CD8-positive, alpha-beta T cell (primary cell): ENCODE measurements at places on chromosomes 4 and X. TPM values are rescaled to one million over a fixed set of nuclear protein-coding genes. Genes with fewer than 3 reads are reported as not detected.

GRCh38 chr4:184531008-184531407 is 56.7 kb upstream of the IRF2 start:
- no peak for DNase-seq

DNA sequence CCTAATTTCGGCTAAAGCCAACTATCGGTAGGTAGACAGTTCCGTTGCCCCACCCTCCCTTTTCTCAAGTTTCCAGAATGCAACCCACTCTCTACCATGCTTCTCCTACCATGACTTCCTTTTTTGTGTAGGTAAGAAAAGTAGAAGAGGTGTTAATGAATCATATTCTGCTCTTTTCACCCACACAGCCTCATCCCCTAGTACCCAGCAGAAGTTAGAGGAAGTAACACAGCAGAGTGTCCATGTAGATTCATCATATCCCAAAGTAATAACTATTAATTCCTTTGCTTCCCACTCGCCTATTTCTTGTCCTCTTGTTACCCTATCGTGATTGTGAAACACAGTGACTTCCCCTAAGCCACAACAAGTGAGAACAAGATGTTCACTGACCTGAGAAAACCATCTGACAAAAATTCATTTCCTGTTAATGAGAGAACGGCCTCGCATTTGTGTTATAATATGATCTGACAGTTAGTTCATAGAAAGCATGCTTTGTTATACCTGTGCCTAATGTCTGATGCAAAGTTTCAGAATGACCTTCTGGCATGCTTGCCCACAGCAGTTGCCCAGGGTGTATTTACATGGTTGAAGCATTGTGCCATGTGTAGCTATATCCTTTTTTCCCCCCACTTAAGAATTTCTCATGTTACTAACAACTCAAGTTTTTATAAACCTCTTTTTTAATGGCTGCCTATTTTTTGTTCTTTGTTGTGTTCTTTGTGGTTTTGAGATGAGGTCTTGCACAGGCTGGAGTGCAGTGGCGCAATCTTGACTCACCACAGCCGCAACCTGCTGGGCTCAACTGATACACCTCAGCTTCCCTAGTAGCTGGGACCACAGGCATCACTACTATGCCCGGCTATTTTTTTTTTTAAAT is 185.6 kb downstream of the RAP1GDS1 start:
- peak; percentile 40 for DNase-seq

NLRP2B gene
- total RNA-seq = not detected

DNA sequence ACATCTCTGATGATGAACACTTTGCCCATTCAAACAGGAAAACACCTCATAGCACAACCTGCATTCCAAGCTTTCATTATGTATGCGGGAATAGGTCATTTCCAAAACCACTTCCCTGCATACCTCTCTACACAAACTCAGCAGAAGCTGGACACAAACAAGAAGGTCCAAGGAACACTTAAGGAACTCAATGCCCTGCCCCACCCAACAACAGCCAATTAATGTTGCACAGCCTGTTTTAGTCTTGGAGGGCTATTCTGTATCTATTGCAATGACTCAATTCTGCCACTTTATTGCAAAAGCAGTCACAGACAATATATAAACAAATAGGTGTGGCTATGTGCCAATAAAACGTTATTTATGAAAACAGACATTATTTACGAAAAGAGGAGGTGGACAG is 16.7 kb downstream of the OPHN1 start:
- DNase-seq = no peak

TMEM144 gene
- total RNA-seq = not detected

DNA sequence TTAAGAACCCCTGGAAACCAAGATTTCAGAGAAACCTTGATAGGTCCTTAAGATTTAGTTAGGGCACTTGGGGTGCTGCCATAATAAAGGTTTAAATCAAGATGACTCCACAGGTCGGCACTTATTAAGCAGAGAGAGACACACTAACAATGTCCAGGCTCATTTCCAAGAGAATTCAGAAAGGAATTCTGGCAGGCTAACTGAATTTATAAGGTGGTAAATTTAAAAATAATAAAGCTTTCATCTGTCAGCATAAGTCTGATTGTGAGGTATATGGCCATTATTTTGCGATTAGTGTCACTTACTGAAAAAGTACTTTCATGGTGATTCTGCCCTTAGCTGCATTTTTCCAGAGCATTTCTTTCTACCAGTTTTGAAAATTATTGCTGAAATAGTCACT is 472.7 kb downstream of the ARAP2 start:
- no peak for DNase-seq

SPARCL1 gene
- total RNA-seq = not detected

GRCh38 chr4:72205298-72205697 is 173.5 kb downstream of the NPFFR2 start:
- no peak for DNase-seq

- no peak for DNase-seq
Measured at GRCh38 chrX:14777525-14777924, 95.3 kb downstream of the FANCB start.
